ENCODE measurements at places on chromosomes 2 and 18.
A peak's percentile ranks its signal among the peaks of the same experiment; 100 is the strongest.

DNA sequence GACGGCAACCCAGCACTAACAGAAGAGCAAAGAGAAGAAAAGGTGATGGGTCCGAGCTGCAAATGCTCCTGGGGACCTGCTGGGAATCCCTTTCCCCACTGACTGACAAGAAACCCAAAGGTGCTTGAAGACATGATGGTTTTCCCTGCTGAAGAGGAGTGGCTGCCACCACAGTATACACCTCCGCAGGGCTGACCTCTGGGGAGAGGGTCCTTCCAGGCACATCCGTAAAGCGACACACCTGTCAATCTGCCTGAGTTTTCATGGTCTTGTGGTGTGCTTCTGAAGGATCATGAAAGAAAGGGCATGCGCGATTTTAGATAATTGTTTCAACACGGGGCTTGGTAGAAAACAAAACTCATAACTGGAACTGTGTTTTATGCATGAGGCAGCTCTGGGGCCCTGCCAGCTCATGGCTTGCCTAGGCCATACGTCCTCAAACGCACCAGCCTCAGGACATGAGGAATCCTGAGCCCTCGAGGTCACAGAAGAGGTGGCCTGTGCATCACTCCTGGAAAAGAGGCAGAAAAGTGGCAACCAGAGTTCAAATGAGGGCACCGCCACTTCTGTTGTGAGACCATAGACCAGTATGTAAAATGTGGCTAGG lies 51.8 kb downstream of the SERTAD2 start:
- no peak overlapping the region for H3K27ac ChIP-seq
- H3K4me3 ChIP-seq: no peak overlapping the region
- DNase-seq: no peak
- H3K4me1 ChIP-seq: no peaks in the 10 kb centered on the region
- peaks cover 20% of the 10 kb centered on the region for H3K27me3 ChIP-seq

GRCh38 chr18:5510135-5510846 lies 33.5 kb downstream of the EPB41L3 start:
- no peaks in the 10 kb centered on the region for H3K36me3 ChIP-seq
- H3K4me1 ChIP-seq: no peaks in the 10 kb centered on the region
- no peak overlapping the region for H3K27ac ChIP-seq
- DNase-seq: peak; percentile 57
- H3K4me3 ChIP-seq: no peak overlapping the region

DNA sequence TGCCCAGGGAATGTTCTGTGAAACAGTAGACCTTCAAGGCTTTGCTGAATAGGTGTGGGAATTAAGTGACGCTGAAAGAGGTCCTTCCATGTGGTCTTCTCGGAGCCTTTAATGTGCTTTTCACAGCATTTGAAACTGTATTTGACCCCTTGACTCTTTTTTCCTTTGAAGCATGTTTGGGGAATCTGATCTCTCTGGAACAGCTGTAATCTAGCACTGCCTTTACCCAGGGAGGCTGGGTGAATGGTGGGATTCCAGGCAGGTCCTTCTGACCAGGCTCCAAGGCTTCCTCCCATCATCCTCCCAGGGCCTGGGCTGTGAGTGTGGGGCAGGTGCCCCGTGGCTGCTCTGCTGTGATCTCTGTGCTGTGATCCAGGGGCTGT lies 4.2 kb downstream of the ZAP70 start:
- no peak overlapping the region for H3K4me3 ChIP-seq
- no peaks in the 10 kb centered on the region for H3K27me3 ChIP-seq
- no peak overlapping the region for H3K27ac ChIP-seq
- H3K4me1 ChIP-seq: no peaks in the 10 kb centered on the region
- H3K36me3 ChIP-seq: no peaks in the 10 kb centered on the region
- DNase-seq: no peak

DNA sequence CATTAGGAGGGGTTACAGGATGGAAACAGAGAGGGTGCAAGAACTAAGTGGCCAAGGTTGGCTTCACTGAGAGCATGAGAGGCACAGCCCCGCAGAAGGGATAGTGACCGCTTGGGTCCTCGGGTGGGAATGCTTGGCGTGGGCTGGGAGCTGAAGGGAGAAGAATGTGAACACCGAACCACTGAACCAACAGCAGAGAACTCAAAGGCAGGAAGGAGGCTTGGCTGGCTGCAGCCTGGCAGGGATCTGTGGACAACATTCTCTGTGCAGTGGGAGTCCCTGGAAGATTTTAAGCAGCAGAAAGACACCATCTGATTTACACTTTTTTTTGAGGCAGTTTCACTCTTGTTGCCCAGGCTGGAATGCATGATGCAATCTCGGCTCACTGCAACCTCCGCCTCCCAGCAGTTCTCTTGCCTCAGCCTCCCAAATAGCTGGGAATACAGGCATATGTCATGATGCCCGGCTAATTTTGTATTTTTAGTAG lies 33.9 kb downstream of the SOWAHC start:
- no peak overlapping the region for H3K4me3 ChIP-seq
- H3K27ac ChIP-seq: no peak overlapping the region
- DNase-seq: peak; percentile 52
- no peaks in the 10 kb centered on the region for H3K27me3 ChIP-seq
- H3K36me3 ChIP-seq: no peaks in the 10 kb centered on the region

- H3K4me3 ChIP-seq: no peak overlapping the region
- peaks cover 8% of the 10 kb centered on the region for H3K4me1 ChIP-seq
- peaks cover 5% of the 10 kb centered on the region for H3K36me3 ChIP-seq
- H3K27me3 ChIP-seq: no peaks in the 10 kb centered on the region
Measured at GRCh38 chr2:238875101-238875470, 27.2 kb downstream of the TWIST2 start.

DNA sequence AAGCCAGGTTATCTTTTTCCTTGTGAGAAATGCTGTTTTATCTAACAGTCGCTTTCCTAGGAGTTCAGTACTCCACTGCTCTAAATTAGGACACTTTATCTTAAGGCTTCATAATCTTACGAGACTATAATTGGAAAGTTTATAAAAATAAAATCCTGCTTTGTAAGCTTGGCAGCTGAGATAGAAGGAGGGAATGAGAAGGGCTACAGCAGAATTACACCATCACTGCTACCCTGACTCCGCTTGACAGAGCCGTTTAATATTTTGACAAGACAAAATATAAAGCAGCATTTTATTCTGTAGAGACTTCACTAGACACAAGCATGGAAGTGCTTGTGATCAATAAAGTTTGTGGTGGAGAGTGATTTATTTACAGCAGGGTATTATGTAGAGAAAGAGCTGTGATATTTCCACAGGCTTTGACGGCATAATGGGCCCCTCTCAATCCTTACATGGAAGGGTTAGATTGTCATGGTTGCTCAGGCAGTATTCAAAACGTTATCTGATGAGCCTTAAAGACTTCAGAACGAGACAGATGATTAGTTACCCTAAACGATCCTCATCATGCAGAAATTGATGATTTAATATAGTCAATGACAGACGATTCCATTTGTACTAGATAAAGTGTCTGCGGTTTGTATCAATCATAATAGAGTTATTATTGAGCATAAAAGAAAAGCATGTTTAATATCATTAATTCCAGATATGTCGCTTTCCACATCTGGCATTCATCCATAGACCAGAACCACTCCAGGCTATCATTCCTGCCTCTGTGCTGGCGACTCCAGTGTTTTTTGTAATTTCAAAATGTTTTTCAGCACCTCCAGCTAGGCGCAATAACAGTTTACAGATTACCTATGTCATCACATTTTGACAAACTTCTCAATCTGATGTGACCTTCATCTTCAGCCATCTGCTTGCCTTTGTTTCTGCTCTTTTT lies 242.2 kb downstream of the FIGN start:
- H3K27ac ChIP-seq: no peak overlapping the region
- H3K27me3 ChIP-seq: no peaks in the 10 kb centered on the region
- no peak for DNase-seq
- no peaks in the 10 kb centered on the region for H3K4me1 ChIP-seq

DNA sequence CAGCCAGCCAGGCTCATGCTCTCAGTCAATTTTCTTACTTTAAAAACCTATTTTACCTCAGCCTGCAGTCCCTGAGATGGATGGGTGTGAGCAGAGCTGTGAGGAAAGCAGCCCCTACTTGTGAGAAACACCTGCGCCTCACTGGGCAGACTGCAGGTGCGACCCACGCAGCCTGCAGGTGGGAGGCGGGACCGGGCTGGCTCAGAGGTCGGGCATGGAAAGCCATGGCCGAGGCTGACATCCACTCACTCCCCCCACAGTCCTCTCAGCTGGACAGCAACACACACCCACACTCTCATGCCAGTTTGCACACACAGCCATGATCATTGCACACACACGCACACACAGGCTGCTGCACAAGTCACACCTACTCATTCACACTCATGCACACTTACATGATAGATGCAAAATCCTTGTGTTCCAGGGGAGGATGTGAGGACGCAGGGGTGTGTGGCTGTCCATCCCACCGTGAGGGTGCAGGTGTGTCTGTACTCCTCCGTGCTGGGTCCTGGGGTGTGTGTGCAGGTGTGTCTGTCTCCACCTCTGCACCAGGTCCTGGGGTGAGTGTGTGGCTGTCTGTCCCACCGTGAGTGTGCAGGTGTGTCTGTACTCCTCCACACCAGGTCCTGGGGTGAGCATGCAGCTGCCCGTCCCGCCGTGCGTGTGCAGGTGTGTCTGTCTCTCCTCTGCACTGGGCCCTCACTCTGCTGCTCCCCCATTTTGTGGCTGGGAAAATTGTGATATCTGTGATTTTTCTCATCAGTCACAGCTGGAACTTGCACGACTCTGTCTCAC lies 166.5 kb downstream of the RTP5 start:
- no peaks in the 10 kb centered on the region for H3K36me3 ChIP-seq
- no peak overlapping the region for H3K27ac ChIP-seq
- H3K27me3 ChIP-seq: peaks cover 20% of the 10 kb centered on the region
- H3K4me1 ChIP-seq: peaks cover 4% of the 10 kb centered on the region
- DNase-seq: no peak

DNA sequence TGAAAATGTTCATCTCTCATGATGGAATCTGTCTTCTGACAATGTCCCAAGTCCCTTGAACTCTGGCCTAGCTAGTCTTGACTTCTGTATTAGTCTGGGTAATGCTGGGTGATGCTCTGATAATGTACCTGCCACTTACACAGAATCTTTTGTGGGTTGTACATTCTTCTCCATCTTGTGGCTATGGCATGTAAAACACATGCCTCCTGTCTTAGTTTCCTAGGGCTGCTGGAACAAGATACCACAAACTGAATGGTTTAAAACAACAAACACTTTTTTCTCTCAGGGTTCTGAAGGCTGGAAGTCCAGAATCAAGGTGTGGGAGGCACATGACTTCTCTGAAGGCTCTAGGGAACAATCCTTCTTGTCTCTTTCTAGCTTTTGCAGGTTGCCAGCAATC lies 57.1 kb downstream of the RAPGEF4 start:
- H3K4me1 ChIP-seq: no peaks in the 10 kb centered on the region
- DNase-seq: peak; percentile 76
- H3K36me3 ChIP-seq: no peaks in the 10 kb centered on the region
- no peak overlapping the region for H3K27ac ChIP-seq

Data from fibroblast of lung (primary cell).